ENCODE measurements at places on chromosomes 6 and 20.

DNA sequence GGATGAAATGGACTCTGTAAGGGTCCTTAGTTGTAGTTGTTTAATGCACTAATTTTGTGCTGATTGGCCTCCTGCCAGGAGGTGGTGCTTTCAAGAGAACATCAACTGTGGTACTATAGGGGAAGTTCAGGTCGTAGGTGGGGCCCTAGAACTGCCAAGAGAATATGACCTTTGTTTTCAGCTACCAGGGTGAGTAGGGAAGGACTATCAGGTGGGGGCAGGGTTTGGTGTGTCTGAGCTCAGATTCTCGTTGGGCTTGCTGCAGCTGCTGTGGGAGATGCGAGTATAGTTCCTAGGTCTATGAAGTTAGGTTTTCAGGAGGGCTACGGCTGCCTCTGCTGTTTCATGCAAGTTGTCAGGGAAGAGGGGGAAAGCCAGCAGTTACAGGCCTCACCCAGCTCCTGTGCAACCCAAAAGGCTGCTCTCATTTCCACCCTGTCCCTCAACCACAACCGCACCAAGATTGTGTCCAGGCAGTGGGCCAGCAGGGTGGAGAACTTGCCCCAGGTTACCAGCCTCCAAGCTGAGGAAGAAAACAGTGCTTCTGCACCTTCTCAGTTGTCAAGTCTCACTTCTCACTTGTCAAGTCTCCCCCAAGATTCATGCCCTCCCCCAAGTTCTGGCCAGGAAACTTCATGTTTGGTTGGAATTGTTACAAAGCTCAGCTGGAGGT, 626.5 kb upstream of the MAP3K7 start:
- no peak for DNase-seq

- DNase-seq: no peak
Observed at GRCh38 chr6:166318649-166319600, 10.7 kb upstream of the PRR18 start.

GRCh38 chr6:87116922-87117321, 22.0 kb upstream of the CGA start:
- no peak for DNase-seq

GRCh38 chr6:134437376-134437775, 119.5 kb upstream of the SGK1 start:
- no peak for DNase-seq

Measured in fibroblast of skin of left biceps (primary cell).